Renal pelvis (tissue), 12 donors: ENCODE measurements at places on chromosomes 2 and 18. TPM values are rescaled to one million over a fixed set of nuclear protein-coding genes. Genes with fewer than 3 reads are reported as not detected.

DNA sequence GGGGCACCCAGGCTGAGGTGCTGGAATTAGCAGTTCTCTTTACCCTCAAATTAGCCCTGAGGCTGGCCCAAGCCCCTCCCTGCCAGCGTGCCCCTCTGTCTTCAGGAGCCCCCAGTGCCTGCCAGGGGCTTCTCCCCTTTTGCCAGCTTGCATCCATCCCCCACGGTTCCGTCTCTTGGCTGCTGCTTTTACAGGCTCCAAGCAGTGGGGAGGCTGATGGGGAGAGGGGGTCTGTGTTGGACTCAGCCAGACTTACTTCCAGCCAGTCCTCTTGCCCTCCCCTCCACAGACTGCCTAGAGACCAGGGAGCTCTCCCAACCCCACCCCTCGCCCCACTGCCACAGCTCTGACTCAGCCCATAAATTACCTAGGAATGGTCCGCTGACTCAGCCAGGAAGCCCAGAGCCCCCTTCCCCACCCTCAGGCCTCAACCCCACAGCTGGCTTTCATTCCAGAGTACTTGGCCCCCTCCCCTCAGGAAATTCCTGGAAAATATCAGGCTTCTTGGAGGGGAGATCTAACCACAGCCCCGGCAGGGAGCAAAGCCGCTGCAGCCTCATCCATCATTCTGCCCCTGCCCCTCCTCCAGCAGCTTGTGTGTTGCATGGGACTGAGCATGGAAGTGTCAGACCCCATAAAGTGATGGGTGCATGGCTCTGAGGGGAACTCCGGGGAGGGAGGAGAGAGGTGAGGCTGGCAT lies 184.6 kb downstream of the ZFP36L2 start:
- DNase-seq, result peak; percentile 98

GRCh38 chr2:49567811-49568600 lies 413.7 kb upstream of the FSHR start:
- no peak for DNase-seq

- no peak for DNase-seq
Measured at GRCh38 chr2:234973008-234973407, 21.2 kb downstream of the SH3BP4 start.

Gene TRMT61B
- 18.8 TPM for polyA plus RNA-seq

- no peak for DNase-seq
Measured at GRCh38 chr2:18132697-18133096, 254.2 kb downstream of the KCNS3 start.

Gene SERPINB4
- polyA plus RNA-seq, result 0.19 TPM

Gene LDLRAD4
- polyA plus RNA-seq, result 11.3 TPM

DNA sequence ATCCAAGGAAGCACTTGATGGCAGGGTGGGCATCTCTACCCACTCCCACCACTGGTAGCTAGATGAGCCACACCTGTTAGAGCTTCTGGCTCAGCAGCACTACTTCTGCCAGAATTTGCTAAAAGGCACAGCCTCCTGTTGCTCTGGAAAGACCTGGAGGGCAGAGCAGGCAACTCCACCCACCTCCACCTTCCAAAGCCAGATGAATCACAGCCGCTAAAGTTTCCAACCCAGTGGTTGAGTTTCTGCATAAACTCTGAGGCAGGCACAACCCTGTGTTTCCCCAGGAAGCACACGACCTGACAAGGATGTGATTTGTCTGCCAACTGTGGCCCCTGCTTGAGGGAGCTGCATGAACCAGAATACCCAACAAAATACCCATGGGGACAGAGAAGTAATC lies 111.6 kb upstream of the GCFC2 start:
- no peak for DNase-seq

Gene LHCGR
- 0.24 TPM for polyA plus RNA-seq

GRCh38 chr2:37833423-37833822 lies 91.7 kb upstream of the RMDN2 start:
- DNase-seq, result no peak

Gene GBX2
- 0.39 TPM for polyA plus RNA-seq

DNA sequence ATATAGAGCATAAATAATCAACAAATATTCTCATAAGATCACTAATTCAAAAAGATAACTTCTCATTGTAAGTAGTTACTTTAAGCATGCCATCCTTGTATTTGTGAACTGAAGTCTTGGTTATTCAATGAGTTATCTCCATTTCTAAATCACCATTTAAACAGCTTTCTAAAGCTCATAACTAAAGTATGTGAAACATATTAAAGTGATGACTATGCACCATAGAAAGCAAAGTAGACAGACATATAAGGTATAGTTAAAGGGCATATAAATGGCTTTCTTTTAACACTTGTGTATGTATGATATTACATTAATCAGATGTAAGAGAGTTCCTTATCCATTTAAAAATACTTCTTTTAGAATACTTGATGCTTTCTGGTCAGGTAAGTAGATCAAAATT lies 83.5 kb downstream of the IKZF2 start:
- no peak for DNase-seq

DNA sequence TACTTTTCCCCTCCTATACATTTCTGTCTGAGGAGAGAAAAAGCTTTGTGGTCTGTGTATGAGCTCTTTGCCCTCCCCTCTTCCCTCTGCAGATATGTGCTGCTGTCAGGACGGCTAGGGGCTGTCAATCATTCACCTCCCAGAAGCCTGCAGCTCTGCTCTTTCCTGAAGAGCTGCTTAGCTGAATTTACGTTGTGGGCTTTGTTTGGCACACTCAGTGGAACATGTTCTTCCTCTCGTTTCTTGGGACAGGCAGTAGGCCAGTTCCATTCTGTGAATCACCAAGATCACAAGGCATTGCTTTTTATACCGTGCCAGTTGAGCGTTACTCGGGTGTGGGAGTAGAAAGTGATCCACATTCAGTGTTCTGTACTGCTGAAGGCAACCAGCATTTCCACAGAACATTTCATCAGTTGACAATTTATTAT lies 136.7 kb downstream of the LAMA3 start:
- peak; percentile 28 for DNase-seq

Gene CNRIP1
- 17.8 TPM for polyA plus RNA-seq

Gene SCN1A
- 0.37 TPM for polyA plus RNA-seq

Gene CRYBA2
- polyA plus RNA-seq, result not detected

- DNase-seq, result peak; percentile 62
Measured at GRCh38 chr18:77960791-77961410, 711.3 kb downstream of the GALR1 start.
